ENCODE measurements at places on chromosomes 11 and 22. TPM values are rescaled to one million over a fixed set of nuclear protein-coding genes. Genes with fewer than 3 reads are reported as not detected.

DNA sequence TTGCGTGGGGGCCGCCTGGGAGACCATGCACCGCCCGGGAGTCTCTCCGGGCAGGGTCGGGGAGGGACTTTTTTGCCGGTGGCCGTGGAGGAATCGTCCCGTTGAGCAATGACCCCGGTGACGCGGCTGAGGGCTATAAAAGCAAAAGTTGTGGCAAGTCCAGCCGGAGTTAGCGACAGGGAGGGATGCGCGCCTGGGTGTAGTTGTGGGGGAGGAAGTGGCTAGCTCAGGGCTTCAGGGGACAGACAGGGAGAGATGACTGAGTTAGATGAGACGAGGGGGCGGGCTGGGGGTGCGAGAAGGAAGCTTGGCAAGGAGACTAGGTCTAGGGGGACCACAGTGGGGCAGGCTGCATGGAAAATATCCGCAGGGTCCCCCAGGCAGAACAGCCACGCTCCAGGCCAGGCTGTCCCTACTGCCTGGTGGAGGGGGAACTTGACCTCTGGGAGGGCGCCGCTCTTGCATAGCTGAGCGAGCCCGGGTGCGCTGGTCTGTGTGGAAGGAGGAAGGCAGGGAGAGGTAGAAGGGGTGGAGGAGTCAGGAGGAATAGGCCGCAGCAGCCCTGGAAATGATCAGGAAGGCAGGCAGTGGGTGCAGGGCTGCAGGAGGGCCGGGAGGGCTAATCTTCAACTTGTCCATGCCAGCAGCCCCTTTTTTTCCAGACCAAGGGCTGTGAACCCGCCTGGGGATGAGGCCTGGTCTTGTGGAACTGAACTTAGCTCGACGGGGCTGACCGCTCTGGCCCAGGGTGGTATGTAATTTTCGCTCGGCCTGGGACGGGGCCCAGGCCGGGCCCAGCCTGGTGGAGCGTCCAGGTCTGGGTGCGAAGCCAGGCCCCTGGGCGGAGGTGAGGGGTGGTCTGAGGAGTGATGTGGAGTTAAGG, at the start of gene NEAT1:
TSS of gene NEAT1 (plus strand) at position 166 of the 883 bp plus-strand sequence.
- H3K36me3 ChIP-seq, result peaks cover 36% of the 10 kb centered on the region
- peak within 1 kb of the TSS; percentile 66 for H3K4me3 ChIP-seq
- peak within 1 kb of the TSS; percentile 100 for H3K27ac ChIP-seq
- no peaks in the 10 kb centered on the region for H3K27me3 ChIP-seq

GRCh38 chr22:42320443-42321416, 50.3 kb upstream of the TCF20 start:
- peak overlapping the region; percentile 76 for H3K27ac ChIP-seq
- no peaks in the 10 kb centered on the region for H3K27me3 ChIP-seq
- peaks cover 54% of the 10 kb centered on the region for H3K4me1 ChIP-seq
- H3K4me3 ChIP-seq, result no peak overlapping the region
- H3K36me3 ChIP-seq, result no peaks in the 10 kb centered on the region
- DNase-seq, result no peak

- H3K36me3 ChIP-seq, result peaks cover 31% of the 10 kb centered on the region
- no peaks in the 10 kb centered on the region for H3K27me3 ChIP-seq
- no peak overlapping the region for H3K27ac ChIP-seq
- DNase-seq, result no peak
Observed at GRCh38 chr11:114412946-114413345, 12.5 kb downstream of the RBM7 start.

The MAPK8IP2 gene
- 7.8 TPM for total RNA-seq

The ZBED5 gene
- total RNA-seq, result 40.2 TPM

The C22orf15 gene
- 2.0 TPM for total RNA-seq

The AMOTL1 gene
- total RNA-seq, result 68.5 TPM

Data from A673 (cell line).